ENCODE measurements at places on chromosomes 7 and 10.

GRCh38 chr7:30995536-30995935 lies 31.8 kb downstream of the GHRHR start:
- DNase-seq = no peak

GRCh38 chr10:34235164-34235832 lies 579.8 kb downstream of the PARD3 start:
- peak; percentile 13 for DNase-seq

DNA sequence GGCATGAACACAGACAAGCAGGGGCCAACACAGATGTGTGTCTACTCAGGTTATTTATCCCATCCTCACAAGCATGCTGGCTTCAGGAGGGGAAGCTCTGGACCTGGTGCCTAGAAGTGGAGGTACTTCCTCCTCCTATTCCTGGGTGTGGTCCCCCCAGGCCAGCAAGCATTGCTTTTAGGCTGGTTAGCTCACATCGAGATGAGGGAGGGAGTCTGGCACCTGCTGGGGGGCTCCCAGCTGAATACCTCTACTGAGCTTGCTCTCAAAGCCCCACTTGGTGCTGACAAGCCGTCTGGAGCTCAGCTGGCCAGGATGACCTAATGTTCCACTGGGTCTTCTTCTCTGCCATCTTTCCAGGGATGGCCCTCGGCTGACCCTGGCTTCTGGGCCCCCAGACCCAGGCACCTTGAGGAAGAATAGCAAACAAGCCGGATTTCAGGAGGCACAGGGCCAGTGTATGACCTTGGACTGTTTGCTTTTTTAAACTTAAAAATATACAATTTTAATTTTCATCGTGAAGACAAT lies 26.8 kb downstream of the FAM241B start:
- no peak for DNase-seq

GRCh38 chr10:72088889-72089575 lies 681 bp upstream of the SPOCK2 start:
- DNase-seq = no peak

DNA sequence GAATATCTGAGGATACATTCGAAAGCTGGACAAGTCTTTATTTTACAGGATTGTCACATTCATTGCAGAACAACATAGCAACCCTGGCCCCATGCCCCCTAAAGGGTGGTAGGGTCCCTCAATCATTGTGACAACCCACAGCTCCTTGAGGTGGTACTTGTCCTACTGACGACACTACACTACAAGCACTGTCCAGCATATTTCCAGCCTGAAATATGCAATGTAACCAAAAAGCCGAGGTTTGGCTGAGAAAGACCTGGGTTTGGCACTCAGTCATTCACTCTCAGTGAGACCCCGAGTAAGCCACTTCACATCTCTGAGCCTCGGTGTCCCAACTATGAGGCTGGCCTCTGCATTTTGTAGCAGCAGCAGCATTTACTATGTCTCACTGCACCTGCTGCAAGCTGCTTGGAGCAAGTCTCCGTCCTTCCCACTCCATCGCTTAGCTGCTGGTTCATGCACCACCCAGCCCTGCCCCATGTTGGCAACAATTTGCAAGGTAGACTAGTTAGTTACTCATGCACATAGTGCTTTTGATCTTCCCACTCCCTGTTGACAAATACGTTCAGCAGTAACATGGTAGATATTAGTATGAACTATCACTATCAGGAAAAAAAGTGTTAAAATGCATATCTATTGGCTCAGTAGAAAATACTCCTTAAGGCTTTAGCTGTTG lies 43.6 kb upstream of the TNPO3 start:
- DNase-seq = no peak

- no peak for DNase-seq
These were observed 107.1 kb downstream of the RNF32 start for GRCh38 chr7:156747718-156748117.

- DNase-seq = no peak
These were observed 31.8 kb upstream of the IL15RA start for GRCh38 chr10:6009150-6009549.

- no peak for DNase-seq
These were observed 3.7 kb downstream of the ITPRIP start for GRCh38 chr10:104334561-104334960.

GRCh38 chr10:75773813-75774782 lies 342.7 kb downstream of the LRMDA start:
- DNase-seq = no peak

DNA sequence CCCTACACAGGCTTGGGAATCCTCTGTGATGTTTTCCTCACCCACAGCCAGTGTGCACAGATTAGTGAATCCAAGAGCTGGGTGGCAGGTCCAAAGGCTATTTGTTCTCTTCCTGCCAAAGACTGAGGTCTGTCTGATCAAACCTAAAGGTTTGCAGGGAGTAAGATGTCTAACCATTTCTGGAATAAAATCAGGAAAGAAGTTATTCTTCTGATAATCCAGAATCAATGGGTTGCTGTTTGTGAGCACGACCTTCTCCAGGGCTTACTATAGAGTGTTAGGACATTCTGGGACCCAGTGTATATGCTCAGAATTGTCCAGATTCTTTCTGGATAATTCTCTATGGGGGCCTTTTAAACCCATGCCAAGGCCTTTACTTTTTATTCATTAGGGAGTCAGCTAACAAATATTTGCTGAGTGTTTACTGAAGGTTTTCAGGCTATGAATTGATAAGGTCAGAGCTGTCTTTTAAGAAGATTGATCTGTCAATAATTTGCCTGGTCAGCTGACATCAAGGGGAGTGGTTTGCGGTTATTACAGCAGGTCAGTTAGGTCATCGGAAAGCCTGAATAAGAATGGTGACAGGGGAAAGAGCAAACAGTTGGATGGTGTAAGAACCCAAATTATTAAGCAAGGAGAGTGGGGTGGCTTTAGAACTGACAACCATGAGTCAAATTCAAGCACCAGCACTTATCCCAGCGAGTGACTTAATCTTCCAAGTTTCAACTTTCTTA lies 7.5 kb upstream of the TECTB start:
- DNase-seq = no peak

- no peak for DNase-seq
These were observed 9.2 kb downstream of the NDUFA5 start for GRCh38 chr7:123548406-123548805.

DNA sequence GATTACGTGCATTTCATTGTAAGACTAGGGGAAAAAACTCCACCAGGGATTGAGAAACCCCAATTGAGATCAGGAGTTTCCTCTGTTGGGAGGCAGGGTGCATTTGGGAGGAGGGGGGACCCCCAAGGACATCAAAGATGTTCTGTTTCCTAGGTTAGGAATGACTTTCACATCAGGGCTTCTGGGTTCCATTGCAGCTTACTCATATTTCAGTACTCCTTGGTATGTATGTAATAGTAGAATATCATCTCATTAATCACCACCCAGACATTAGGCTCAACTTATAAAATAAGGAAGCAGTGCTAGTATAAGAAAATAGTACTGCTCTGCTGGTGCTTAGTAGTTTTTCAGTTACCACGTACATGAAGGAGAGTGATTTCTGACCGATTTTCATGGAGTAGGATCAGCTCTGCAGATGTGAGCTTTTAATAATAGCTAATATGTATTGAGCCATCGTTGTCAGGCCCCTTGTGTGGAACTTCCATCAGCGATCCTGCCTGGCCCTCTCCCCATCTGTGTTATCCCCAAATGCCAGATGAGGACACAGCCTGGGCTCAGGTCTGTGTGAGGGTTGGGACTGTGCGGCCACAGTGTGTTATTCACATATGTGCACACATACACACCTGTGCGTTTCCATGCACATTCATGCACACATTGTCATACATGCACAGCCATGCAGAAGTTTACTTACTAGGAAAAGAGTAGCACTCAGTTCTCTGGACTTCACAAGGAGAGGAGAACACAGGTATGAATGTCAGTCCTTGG lies 23.5 kb downstream of the UPP1 start:
- DNase-seq = no peak

DNA sequence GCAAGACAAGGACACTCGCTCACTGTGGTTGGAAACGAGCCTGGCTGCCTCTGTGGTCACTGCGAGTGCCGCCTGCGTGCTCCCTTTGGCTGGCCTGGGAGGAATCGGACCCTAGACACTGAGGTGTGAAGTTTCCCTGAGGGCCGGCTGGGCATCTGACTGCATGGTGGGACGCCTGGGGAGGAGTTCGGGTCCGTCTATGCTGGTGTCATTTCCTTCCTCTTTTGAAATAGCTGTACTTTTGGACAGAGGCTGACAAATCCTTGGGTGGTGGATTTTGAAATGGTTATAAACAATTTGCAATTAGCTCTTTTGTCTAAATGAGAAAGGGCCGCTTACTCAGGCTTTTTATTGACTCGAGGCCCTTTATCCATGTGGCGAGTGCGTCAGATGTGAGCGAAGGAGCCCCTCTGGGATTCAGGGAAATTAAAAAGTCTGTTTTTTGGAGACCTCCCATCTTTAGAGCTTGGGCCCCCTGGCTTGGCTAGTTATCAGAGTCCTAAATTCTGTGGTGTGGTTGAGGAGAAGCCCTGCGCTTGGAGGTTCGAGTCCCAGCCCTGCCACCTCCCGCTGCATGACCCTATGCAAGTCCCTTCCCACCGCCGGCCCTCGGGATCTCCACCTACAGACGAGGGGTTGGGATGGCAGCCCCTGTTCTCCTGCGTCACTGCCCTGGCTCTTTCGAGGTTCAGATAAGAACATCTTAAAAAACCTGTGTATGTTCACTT lies 147.1 kb downstream of the RGS10 start:
- no peak for DNase-seq

DNA sequence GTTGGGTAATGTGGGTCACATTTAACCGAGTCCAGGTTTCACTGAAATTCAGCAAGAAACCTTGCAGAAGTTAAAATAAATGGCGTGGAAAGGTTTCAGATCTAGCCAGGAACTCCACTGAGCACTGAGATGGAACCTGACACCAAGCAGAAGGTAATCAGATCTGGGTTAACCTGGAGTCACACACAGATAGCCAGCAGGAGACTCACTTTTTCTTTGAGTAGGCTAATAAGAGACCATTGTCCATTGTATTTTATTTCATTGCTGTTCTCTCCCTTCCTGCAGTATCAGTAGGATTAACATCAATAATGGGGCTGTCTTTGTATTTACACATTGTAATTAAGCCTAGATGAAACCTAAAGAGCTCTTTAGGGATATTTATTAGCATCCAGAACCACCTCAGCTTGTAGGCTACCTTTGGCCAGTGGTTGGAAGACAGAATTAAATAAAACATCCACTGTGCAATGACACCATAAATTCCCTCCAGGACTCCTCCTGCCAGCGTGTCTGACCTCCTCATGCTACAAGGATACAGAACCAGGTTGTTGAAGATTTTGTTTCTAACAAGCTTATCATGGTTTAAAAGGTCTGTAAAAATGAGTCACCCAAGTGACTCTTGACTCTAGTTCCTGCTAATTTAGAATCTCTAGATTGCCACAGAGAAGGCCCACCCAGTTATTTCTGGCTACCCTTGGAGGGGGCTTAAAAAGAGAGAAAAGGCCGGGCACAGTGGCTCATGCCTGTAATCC lies 151.1 kb downstream of the SORCS1 start:
- no peak for DNase-seq

- no peak for DNase-seq
These were observed 54.1 kb upstream of the CYP26C1 start for GRCh38 chr10:93006435-93007039.

DNA sequence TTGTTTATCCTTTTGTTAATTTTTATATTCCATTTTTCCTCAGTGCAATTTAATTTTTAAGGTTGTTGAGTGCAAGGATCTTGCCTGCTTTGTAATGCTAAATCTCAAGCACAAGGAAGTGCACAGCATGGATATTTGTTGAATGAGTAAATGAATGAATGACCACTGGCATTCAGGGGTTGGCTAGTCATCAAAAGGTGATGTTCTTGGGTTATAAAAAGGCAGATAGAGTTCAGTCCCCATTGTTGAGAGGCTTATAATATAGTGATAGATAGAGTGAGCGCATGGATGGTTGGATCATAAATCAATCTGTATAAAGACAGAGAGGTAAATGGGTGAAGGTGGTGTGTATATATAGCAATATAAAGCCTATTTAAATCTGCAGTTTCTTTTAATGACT lies 193.2 kb upstream of the KLF6 start:
- DNase-seq = no peak

DNA sequence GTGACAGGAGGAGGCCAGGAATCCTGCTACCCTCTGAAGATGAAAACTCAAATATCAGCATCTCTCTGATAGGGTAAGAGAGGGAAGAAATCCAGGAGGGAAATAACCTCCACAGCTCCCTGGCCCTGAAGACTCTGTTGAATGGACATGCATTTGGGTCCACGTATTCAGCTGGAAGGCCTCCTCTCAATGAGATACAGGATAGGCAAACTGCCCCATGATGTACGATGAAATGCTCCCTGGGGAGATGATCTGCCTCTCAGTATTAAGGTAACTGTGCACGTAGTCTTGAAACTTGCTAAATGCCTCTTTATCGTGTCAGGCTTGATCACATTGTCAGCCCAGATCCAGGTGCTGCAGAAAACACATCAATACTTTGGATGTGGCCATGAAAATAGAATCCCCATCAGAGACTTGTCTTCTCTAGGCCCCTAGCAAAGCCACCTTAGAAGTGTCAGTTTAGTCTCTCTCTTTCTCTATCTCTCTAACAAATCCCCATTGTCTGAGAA lies 384.0 kb downstream of the KCNMA1 start:
- no peak for DNase-seq

DNA sequence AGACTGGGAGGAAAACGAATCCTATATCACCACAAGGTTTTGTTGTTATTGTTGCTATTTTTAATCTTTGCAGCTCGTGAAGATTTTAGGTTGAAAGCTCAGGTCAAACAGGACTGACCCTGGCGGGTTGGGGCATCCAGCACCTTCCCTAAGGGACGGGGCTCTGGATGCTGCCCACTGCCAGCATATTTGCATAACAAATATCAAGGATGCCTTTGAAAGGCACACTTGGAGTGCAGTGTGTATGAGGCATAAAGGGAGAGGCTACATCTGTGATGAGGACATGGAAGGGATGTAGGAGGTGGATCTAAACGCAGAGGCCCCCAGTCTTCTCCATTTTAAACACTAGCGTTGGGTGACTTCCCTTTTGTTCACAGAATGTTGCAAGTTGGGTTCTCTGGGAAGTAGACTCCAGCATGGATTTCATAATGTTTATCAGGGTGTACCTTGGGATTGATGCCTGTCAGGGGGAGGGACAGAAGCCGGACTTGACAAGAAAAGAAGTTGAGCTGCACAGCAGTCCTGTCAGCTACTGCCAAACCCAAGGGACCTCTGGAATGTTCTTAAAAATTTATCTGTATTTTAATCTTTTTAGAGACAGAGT lies 181.1 kb upstream of the IMMP2L start:
- no peak for DNase-seq
